ENCODE measurements at places on chromosomes 3 and 15.

GRCh38 chr15:38685686-38686339, 121.2 kb upstream of the RASGRP1 start:
- DNase-seq, result no peak

GRCh38 chr15:67147396-67147949, 82.1 kb downstream of the SMAD3 start:
- no peak for DNase-seq

DNA sequence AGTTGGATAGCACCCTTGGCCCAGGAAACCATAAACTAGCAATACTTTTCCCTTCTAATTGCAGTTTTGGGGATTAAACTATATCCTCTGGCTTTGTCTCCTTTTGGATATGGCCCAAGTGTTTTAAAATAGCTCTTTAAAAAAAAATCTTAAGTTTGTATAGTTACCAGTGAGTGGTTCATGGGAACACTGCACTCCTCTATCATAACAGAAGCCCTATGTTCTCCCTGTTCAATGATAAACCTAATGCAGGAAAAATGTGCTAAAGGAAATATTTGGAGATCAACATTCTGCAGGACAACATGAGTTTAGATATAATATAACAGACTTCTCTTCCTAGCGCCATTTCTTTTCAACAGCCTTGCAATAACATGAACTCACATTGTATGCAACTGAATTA, 13.1 kb downstream of the MRPL47 start:
- DNase-seq, result no peak

DNA sequence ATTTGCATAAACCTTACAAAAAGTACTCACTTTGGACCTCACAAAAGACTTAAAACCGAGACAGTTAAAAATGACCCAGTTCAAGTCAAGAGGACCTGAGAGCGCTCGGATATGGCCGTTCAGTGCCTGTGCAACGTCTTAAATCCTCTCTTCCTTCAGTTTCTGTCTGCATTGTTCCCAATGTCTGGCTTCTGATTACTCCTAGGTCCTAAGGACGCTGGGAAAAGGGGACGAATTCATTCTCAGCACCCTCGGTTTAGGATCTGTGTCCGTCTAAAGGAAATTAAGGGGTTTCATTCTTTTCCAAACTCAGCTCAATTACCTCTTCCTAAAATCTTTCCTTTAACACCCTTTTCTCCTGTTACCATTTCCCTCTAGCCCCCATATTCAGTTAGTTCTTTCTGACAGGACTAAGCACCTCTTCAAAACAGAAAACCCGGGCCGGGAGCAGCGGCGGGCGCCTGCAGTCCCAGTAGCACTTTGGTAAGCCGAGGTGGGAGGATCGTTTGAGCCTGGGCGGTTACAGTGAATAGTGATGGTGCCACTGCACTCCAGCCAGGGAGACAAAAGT, 970 bp downstream of the DPPA4 start:
- DNase-seq, result peak; percentile 57

DNA sequence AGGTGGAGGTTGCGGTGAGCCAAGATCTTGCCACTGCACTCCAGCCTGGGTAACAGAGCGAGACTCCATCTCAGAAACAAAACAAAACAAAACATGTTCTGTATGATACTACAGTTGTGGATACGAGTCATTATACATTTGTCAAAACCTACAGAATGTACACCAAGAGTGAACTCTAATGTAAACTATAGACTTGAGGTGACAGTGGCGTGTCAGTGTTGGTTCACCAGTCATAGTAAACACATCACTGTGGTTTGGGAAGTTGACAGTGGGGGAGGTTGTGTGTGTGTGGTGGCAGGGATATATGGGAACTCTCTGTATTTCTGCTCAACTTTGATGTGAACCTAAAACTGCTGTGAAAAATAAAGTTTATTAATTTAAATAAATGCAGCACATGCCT, 33.0 kb upstream of the GNB5 start:
- no peak for DNase-seq

DNA sequence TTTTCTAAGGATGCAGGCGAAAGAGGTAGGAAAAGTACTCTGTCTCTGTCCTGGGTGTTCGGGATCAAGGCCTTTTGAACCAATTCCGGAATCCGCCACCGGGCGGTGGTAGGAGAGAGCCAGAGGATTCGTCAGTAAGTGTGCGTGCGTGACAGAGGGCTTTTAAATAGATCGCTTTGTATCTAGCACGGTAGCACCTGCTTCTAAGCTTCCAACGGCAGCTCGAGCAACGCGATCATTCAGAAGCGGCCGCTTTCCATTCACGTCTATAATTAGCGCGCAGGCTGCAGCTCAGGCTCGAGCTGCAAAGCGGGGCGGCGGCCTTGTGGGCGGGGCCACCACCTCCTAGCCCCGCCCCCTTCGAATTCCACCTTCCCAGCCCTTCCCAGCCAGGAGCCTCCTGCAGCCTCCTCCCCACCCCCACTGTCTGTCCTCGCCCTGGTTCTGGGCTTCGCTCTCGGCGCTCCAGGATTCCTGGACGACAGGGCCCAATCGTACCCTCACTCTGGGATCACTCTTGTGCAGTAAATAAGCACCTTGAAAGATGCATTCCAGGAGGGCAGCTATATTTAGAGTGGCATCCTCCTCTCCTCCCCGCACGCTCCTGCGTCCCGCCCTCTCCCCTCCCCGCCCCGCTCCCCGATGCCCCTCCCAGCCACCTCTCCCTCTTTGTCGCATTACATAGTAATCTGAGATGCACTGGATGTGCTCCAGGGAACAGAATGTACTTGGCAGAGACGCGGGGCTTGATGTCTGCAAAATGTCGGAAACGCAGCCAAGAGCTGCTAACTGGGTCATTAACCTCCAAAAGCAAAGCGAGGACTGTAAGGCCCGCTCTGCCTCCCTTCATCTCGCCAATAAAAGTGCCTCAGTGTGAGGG, 224.1 kb upstream of the TPRG1 start:
- DNase-seq, result peak; percentile 10

- no peak for DNase-seq
Observed at GRCh38 chr3:194485881-194486539, 792 bp downstream of the ATP13A3 start.

DNA sequence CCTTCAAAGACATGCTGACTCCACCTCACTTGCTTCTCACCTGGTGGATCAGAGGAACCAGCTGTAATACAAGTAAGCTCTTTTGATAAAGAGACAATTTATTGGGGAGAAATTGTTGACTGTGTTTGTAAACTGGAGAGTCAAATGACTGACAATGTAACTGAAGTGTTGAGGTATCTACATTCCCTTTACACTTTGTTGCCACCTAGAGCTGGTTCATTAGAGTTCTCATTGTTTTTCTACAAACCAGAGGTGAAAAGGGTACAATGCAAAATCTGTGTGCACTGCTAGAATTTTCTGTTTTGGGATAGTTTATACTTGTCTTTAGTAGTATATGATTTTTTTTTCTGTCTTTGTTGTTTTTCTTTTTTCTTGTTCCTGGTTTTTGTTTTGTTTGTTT, 8.7 kb upstream of the LRRC58 start:
- DNase-seq, result no peak

- DNase-seq, result no peak
Observed at GRCh38 chr3:54321520-54321919, 199.2 kb downstream of the CACNA2D3 start.

DNA sequence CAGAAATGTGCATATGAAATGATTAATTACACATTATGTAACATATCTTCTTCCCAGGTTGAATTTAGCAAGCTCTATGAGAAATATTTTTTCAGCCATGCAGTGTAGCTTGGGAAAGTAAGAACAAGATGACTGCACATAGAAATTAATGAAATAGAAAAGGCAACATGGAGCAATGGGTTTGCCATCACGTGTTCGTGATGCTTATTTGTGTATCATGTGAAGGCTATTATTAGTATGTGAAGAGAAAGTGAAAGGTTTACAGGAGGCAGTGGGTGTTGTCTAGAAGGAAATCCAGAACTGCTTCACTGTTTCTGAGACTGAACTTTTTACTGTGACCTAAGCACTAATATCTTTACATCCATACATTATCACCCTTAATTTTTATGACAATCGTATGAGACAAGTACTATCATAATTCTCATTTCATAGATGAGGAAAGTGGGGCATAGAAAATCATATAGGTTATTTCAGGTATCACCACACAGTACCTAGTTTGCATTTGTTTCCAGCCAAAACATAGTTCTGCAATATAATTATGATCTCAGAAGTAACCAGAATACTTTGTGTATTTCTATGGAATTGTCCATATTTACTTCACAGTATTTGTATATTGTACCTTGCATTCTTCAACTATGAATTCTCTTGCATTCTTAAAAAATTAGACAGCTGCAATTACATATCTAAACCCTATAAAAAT, 14.9 kb downstream of the SERPINI1 start:
- DNase-seq, result no peak

DNA sequence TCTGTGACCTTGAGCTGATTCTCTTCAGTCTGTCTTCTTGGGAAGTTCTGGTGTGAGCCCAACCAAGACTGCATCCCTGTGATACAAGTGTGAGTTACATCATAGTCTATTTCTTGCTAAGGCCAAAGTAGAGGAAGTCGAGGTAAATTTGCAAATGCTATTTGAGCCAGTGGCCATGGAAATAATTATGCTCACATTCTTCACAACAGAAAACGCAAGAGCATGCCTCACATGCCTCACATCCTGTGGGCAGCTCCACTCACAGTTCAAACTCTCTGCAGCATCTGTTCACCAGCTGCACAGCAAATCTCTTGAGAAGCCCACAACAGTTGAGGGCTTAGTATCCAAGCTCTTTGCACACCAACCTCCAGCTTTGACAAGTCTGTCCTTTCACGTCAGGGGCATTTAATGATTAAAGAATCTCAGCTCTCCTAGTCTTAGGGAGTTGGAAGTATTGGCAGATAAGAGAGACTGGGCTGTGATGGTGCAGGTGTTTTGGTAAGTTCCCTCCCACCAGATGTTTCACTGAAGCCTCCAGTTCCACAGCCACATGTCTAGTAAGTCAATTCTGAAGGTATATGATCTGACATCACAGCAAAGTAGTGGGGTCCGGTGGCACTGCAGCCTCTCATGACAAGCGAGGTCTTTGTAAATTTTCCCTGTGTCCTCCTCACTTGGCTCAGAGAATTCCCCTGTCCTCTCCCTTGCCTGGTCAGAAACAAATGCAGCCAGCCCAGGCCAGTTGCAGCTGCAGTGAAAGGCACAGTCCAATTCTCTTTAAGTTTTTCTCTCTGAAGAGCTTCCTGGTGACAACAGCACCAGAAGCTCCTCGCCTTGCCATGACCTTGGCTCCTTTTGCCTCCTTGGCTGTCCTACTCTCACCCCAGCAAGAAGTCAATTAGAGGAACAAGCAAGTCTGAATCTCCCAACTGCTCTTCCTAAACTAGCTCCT, 166.1 kb downstream of the SSR3 start:
- no peak for DNase-seq

GRCh38 chr15:66369773-66370651, 13.5 kb upstream of the TIPIN start:
- peak; percentile 9 for DNase-seq

GRCh38 chr3:141411251-141411771, 43.0 kb downstream of the ZBTB38 start:
- peak; percentile 17 for DNase-seq

DNA sequence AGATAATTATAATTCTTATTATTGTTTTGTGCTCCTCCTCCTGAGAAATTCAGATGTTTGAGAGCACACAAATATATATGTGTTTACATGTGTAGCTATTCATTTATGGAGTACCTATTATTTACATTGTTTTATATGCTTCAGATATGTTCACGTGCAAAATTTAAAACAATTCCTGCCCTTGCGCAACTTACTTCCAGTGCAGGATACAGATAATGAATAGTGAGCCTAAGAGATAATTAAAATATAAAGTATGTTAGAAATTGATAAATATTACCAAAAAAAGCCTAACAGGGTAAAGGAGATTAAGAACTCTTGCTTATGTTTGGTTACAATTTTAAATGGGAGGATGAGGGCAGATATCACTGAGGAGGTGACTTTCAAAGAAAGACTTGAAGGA, 81.7 kb upstream of the DPH6 start:
- DNase-seq, result peak; percentile 2

- no peak for DNase-seq
Observed at GRCh38 chr3:8438507-8439079, 63.0 kb upstream of the LMCD1 start.

DNA sequence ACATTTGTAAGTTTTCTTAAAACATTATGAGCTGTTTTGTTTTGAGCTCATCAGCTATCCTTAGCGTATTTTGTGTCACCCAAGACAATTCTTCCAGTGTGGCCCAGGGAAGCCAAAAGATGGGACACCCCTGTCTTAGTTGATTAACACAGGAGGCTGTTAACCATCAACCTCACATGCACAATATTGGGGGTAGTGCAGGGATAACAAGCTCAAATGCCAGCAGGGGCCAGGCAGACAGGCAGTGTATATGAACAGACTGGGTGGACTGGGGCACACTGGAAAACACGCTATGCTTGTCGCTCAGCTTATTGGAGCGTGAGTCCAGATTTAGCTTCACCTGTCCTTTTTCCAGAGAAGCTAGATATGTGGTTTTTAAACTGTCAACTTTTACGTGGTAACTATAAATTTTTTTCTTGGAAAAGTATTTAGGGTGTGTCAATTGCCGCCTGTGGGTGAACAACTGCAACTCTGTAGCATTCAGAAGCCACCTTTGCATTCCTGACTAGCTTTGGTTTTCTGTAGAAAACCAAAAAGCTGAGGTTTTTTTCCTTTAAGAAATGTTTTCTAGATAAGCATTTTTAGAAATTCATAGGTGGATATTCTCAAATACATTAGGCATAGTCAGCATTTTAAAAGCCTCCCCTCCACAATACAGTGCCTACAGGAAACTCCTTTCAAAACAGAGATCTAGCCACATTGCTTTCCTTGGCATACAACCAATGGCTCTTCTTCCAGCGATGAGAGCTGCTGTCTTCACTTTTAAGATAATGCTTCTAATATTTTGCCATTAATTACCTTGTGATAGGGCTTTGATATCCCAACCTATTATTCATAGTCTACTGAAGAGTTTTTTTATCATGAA, 14.6 kb downstream of the PSMD6 start:
- peak; percentile 59 for DNase-seq

- DNase-seq, result no peak
Observed at GRCh38 chr3:8113626-8114025, 388.0 kb upstream of the LMCD1 start.

GRCh38 chr3:123739754-123740153, 144.4 kb downstream of the MYLK start:
- DNase-seq, result no peak

- no peak for DNase-seq
Observed at GRCh38 chr15:68621535-68621934, 42.7 kb downstream of the CORO2B start.
